ENCODE measurements at places on chromosomes 6 and 20.
A peak's percentile ranks its signal among the peaks of the same experiment; 100 is the strongest.

DNA sequence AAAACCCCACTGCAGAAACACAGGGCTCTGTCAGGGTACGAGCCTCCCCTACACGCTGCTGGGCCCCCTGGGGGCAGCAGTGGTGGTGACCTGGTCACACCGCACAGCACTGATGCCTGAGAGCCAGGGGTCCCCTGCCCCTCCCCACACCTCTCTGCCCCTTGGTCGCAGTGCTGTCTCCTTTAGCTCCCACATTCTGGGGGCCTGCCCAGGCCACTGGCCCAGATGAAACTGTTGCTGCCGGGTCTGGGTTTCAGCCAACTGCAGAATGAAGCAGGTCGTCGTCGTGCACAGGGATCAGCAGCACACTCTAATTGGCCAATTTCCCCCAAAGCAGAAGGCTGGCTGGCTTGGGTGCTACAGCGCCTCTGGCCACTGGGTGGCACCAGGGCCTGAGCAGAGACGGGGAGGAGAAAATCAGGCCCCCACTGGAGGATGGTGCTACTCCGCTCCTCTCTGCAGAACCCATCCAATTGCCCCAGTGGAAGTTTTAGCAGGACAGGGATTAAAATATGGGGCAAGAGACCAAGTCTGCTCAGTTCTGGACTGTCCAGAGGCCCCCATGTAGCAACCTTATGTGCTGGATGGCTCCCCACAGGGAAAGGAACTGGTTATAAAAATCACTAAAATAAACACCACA lies 26.1 kb downstream of the DIDO1 start:
- no peak for DNase-seq

DNA sequence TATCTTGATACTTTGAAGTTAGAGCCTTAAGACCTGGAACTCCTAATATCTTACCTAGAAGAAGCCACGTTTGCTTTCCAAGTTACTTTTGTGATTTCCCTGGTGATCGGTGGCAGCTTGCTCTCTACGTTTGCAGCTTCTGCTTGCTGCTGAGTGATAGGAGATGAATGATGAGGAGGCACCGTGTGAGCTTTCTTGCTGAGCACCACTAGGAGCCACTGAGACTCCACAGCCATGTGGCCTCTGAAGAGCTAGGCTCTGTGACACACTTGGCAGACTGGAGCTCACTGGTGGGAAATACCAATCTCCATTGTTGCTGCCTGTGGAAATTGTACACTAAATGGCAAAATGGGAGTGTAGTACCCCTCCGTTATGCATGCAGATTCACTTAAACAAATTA lies 161.8 kb downstream of the IBTK start:
- DNase-seq, result no peak

DNA sequence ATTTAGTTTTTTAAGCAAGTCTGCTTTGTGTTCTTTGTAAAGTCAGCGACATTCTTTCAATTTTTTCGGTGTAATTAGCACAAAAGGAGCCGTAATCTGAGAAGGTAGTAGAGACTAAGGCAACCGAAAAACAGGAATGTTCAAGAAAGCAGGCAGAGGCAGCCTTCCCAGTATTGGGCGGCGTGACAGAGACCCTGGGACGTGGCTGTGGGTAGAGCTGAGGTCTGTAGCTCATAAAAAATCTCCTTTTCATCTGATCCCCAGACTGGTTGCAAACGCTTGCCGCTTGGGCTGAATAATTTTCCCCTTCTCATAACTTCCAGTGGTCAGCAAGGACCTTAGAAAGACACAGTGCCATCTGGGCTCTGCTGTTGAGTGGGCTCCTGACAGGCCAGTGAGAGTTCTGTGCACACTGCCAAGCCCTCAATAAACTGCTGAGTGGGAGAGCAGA lies 30.8 kb downstream of the GNAS start:
- peak; percentile 37 for DNase-seq

DNA sequence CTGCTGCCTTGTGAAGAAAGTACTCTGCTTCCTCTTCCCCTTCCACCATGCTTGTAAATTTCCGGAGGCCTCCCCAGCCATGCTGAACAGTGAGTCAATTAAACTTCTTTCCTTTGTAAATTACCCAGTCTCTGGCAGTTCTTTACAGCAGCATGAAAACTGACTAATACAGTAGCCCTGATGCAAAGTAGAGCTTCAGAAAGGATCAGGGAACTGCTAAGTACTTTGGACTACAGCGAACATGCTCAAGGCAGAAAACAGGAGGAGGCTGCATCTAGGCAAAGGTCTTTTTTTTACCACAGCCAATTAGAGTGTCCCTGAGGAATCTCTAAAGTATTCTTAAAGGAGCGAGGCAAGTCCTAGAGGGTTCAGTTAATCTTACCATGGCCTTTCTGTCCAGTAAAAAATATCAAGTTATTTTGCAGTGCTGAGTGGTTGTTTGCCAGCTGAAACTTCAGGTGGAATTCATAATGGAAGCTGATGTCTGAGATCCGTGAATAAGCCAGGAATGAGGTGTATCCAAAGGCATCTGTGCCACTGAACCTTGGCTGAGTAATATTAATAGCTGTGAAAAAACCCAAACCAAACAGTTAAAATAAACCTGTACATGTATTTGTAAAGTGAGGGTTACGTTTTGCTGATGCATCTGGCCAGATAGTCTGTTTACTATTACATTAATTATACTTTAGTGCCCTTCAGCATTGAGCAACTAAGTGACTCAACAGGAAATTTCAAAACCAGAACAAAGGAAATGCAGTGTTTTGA lies 170.4 kb downstream of the PHF3 start:
- DNase-seq, result peak; percentile 52

DNA sequence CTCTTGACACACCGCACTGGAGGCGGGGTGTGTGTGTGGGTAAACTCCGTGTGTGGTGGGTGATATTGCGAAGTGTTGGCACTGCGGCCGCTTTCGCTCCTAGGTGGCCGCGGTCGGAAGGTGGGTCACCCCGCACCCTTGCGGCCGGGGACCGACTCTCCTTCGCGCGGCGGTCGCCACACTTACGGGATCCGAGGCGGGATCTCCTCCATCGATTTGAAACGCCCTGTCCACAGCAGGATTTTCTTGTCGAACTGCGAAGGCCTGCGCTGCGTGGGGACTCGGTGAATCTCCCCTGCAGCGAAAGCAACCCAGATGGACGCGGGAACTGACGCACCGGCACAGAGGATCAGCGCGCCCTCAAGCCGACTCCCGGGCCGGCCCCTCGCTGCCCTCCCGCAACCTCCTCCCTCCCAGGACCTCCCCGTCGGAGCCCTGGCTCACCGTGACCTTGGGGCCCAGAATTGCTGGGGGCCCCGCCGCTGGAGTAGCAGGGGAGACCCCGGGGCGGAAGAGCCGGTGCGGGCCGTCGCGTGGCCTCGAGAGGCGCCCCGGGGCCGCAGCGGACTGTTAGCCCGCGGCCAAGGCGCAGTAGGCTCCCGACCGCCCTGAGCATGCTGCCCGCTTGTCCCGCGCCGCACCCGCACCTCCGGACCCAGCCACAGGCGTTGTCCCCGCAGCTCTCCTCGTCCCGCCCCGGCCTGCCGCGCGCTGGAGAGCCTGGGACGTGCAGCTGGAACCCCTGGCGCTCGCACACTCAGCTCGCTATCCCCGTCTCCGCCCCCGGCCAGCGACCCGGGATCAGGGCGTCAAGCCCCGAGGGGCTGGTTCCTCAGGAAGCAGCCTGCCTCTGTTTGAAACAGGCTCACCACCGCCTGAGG lies at the start of gene FAM162B:
Gene FAM162B, minus strand, starts transcription at position 759 of the 881 bp plus-strand sequence. Its CDS starts 143 bp downstream, at position 616.
- DNase-seq, result no peak

- DNase-seq, result no peak
Observed at GRCh38 chr20:63773571-63774241, 34.1 kb downstream of the SLC2A4RG start.

DNA sequence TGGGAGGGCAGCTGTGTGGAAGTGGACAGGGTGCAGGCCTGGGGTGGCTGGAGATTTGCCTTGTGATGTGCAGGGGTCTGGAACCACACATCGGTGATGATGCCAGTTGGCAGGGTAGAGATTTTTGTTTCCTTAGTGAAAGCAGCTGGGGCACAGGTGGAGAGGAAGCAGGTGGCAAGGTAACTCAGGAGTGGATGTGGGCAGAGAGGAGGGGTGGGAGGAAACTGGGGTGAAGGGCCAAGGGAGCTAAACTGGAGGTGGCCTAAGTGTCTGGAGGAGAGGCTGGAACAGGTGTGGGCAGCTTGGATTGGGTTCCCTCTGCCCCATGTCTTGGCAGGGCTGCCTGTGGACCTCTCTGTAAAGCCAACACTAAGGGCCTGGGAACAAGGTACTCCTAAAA lies 4.7 kb upstream of the SCUBE3 start:
- no peak for DNase-seq

DNA sequence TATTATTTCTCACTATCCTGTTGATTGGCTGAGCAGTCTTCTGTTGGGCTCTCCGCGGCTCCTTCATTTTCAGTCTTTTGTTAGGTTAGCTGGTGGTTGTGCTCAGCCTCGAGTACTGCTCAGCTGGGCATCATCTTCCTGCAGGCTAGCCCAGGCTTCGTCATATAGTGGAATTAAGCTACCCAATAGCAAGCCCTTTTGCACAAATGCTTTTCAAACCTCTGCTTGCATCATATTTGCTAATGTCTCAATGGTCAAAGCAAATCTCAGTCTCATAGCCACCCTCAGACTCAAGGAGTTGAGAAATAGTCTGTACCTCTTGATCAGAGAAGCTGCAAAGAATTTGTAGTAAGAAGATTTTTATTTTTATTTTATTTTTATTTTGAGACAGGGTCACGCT lies 23.7 kb downstream of the STX11 start:
- DNase-seq, result no peak

GRCh38 chr6:82612475-82613039 lies 248.9 kb downstream of the TPBG start:
- DNase-seq, result no peak

DNA sequence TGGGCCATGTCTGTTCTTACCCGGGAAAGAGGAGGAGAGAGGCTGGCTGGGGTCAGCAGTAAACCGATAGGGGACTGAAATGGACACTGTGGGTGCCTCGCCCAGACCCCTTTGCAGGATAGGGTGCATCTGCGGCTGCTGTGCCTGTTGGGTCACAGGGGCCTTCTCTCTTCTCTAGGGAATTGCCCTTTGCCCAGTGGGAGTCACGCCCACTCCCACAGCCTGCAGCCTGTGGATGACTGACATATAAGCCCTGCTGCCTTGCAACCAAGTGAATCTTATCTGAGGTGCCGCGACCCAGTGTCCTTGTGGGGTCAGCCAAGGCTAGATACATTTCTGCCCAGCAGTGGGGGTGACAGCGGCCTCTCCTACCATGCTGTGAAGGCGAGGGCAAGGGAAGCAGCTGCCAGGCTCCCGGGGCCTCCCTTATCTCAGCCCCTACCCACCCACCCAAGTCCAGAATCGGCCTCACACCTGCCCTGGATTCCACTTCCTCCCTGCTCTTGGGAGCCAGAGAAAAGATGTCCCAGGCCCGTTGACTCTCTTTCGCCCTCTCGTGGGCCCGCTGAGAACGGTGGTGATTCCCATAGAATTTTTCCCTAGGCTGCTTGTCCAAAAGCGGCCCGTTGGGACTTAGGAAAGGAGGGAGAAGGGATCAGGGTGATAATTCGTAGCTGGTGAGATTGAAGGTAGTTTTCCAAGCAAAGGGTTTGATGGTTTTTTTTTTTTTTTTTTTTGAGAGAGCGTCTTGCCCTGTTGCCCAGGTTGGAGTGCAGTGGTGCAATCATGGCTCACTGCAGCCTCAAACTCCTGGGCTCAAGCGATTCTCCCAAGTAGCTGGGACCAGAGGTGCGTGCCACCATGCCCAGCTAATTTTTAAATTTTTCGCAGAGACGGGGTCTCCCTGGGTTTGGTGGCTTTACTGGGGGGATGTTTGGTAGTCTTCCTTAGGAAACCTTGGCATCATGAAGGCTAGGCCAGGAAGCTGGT lies 76.4 kb upstream of the RNF24 start:
- DNase-seq, result no peak

- no peak for DNase-seq
Observed at GRCh38 chr20:34473262-34473883, 42.8 kb upstream of the DYNLRB1 start.

DNA sequence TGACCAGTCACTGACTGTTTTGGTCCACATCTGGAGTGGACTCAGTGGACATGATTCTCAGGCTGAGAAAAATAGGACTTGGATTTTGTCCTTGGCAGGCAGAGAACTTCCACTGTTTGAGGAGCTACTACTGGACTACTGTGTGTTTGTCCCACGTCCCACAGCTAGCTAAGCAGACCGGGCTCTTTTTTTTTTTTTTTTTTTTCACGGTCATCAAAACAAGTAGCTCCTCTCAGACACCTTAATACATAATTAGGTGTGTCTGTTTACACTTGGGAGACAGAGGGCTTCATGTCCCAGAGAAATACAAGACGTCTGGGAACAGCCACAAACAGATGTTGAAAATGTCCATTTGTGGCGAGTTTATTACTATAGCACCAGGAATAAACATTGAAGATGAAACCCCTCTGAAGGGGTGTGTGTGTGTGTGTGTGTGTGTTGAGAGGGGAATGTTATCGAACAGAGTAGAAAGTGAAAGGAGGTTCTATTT lies 155.0 kb upstream of the SUPT3H start:
- DNase-seq, result peak; percentile 27

- no peak for DNase-seq
Observed at GRCh38 chr6:156928972-156929371, 151.8 kb downstream of the ARID1B start.

GRCh38 chr20:2338411-2339066 lies 42.2 kb upstream of the TGM6 start:
- no peak for DNase-seq

GRCh38 chr20:44795836-44796235 lies 14.5 kb downstream of the RIMS4 start:
- no peak for DNase-seq

DNA sequence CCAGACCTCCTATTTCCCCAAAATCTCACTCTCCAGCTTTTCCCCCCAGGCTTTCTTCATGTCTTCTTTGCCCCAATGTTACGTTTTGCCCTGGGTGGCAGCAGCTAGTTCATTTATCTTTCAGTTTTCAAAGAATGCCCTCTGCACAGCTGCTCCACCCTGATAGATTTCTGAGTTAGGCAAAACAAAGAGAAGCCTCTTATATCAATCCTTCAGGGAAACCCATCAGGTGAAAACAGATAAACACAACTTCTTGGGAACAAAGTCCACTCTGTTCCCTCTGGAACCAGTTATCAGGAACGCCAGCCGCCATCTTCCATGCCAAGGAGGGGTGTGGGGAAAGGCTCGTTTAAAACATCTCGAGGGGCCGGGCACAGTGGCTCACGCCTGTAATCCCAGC lies 34.0 kb downstream of the ZBTB9 start:
- DNase-seq, result no peak

- DNase-seq, result no peak
Observed at GRCh38 chr6:144216668-144217218, 66.4 kb downstream of the STX11 start.

DNA sequence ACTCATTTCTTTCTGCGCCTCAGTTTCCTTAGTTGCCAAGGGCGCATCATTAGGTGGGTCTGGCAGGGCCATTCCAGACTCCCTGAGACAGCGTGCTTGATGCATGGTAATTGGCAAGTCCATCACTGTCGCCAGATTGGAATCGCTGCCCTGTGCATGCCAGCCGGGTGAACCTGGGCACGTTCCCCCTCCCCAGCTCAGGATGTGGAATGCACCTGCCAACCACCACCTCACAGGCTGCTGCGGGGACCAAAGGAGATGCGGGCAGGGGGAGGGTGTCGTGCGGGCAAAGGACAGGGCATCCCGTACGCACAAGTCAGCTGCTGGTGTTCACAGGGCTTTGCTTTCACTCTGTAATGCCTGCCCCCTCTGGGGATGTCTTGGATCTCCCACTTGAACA lies 36.4 kb upstream of the PMEPA1 start:
- no peak for DNase-seq

GRCh38 chr6:132085731-132086130 lies 134.6 kb upstream of the CCN2 start:
- DNase-seq, result no peak
